Mesenchymal stem cell (in vitro differentiated cells and primary cell): ENCODE measurements at places on chromosomes 7 and 10.
A peak's percentile ranks its signal among the peaks of the same experiment; 100 is the strongest.

GRCh38 chr10:28734938-28735759 lies 57.8 kb downstream of the BAMBI start:
- peak; percentile 98 for DNase-seq

GRCh38 chr10:79490400-79491142 lies 21.8 kb upstream of the EIF5AL1 start:
- DNase-seq, result peak; percentile 66

GRCh38 chr7:25384788-25385505 lies 156.7 kb upstream of the NPVF start:
- DNase-seq, result no peak

GRCh38 chr10:111125102-111125501 lies 48.3 kb downstream of the ADRA2A start:
- DNase-seq, result no peak

DNA sequence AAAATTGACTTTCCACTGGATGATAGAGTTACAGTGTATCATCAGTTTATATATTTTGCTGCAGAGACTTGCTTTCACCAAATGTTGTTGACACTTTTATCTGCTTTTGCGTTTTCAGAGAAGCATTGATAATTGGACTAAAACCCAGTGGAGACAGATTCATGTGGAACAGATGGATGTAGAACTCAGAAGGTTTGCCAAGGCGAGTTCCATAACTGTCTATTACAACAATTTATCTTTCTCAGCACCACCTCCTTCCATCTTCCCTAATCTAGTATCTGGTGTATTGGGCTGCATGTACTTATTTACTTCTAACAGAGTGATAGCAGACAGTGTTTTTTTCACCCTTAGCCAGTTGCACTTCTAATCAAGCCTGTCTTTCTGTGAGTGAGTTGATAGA lies 73.3 kb downstream of the DNAH11 start:
- no peak for DNase-seq

DNA sequence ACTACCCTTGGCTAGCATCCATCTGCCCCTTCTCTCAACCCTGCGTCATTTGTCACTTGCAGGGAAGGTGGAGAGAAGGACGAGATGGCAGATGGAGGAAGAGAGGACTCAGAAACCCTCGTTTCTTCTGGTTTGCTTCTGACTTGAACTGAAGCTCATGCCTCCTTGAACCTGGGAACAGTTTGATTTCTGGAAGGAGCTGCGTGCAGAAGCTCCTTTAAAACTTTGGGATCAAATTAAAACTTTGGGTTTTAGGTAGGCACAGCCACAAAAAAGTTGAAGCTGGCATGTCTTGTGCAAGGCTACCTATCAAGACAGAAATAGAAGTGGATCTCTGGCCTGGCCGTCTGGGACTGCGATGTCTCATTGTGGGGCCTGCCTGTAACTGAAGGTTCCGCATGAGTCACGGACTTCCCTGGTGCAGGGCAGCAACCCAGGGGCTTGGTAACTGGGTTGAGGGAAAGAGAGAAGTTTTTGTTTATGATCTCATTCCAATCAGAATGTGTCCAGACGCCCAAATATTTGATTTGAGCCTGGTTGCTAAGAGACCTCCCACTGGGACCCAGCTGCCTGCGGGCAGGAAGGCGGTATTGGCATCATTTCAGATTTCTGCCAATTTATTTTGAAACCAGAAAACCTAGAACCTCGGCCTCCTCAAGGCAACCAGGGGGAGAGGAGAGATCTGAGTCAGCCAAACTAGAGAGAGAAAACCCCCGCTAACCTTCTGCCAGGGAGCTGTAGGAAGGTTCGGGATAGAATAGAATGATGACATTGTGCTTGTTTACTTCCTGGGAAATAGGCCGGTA lies 15.8 kb upstream of the CAMK1D start:
- peak; percentile 98 for DNase-seq

- DNase-seq, result no peak
These were observed 318.0 kb upstream of the NPVF start for GRCh38 chr7:25546306-25546705.

GRCh38 chr10:114821915-114822443 lies 399 bp downstream of the FHIP2A start:
- peak; percentile 43 for DNase-seq

- no peak for DNase-seq
These were observed 97.7 kb upstream of the PCBD1 start for GRCh38 chr10:70985824-70986622.
